ENCODE measurements at places on chromosomes 16 and 17.

- no peak for DNase-seq
These were observed 17.9 kb upstream of the SPN start for GRCh38 chr16:29644973-29645693.

DNA sequence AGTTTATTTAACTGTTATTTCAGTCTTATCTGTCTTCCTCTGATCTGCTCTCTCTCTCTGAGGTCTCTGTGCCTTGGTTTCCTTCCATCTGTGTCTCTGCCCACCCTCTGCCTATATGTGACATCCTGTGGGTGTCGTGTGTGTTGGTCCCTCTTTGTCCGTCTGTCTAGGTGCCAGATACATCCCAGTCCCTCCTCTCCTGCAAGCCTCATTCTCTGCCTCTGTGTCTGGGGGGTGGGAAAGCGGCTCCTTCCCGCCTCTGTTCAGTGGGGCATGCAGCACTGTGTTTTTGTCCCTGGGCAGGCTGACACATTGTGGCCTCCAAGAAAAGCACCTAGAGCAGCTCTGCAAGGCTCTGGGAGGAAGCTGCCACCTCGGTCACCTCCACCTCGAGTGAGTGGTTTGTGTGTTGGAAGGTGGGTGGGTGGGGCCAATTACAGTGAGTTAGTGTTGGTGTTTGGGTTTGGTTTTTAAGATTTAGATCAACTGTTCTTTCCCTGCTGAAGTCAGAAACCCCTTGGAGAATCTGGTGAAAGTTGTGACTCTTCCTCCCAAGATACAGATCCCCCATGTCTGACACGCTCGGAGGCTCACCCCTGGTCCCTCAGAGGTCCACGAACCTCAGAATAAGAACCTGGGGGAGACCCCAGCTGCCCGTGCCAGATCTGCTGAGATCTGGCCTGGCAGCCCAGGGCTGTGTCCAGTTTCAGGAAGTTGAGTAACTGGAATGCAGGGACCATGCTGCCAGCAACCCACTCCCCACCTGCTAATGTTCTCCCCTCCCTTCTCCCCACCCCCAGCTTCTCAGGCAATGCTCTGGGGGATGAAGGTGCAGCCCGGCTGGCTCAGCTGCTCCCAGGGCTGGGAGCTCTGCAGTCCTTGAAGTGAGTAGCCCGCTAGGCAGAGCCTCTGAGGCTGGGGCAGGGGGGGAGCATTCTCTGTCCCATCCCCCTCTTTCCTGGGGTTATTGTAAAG is 50.9 kb upstream of the CPNE2 start:
- no peak for DNase-seq

GRCh38 chr16:66115373-66115772 is 251.1 kb upstream of the CDH5 start:
- DNase-seq, result no peak

DNA sequence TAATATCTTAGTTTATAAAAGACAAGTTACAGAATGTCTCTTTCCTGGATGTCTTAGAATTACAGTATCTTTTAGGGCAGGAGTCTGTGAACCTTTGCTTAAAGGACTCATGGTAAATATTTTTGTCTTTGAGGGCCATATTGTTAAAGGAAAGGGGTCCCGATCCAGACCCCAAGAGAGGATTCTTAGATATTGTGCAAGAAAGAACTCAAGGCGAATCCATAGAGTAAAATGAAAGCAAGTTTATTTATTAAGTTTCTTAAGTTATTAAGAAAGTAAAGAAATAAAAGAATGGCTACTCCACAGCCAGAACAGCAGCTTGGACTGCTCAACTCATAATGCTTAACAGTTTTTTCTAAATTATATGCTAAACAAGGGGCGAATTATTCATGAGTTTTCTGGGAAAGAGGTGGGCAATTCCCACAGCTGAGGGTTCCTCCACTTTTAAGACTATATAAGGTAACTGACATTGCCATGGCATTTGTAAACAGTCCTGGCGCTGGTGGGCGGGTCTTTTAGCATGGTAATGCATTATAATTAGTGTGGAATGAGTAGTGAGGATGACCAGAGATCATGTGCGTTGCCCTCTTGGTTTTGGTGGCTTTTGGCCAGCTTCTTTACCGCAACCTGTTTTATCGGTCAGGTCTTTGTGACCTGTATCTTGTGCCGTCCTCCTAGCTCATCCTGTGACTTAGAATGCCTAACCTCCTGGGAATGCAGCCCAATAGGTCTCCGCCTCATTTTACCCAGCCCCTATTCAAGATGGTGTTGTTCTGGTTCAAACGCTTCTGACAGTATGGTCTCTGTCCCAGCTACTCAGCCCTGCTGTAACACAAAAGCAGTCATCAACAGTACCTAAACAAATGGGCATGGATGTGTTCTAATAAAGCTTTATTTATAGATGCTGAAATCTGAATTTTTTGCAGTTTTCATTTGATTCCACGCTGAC is 53.2 kb downstream of the BMERB1 start:
- DNase-seq, result no peak

DNA sequence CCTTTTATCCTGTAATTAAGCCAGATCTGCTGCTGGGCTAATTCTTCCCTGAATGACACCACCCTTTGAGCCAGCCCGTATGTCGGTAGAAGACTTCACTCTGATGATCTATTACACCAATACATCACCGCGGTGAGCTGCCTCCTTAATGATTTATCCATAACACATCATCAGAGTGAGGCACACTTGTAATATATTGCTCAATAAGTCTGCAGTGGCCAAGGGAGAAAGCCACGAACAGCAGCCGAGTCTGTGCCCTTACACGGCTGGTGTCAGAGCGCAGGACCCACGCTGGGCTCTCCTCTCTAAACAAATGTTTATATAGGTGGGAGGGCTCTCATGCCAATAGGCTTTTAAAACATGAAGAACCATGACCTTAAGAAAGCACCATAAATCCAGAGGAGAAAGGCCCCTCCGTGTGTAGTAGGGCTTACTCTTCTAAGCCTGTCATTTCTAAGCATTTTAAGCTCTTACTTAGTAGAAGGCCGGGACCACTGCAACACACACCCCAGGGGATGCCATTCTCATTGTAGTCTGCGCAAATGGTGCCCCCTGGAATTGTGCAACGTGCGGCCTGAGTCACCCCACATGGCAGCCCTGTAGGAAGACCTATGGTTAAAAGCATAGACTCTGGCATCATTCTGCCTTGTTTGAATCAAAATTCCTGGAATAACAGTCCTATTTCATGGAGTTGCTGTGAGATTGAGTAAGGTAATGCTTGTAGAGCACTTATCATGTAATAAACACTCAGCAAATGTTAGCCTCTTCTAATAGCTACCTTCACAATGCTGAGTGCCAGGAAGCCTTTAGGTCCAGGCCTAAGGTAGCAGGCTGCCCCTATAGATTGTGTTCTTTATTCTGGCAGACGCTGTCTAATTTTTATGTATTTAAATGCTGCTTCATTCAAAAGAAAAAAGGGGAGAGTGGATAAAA is 26.1 kb downstream of the MRPS23 start:
- DNase-seq, result no peak

- no peak for DNase-seq
These were observed 10.7 kb upstream of the STAC2 start for GRCh38 chr17:39236450-39236927.

GRCh38 chr17:44847586-44847985 is at the start of gene HIGD1B:
TSS of gene HIGD1B (plus strand) at chr17:44847883. CDS start at chr17:44848153, 270 bp downstream.
- no peak for DNase-seq

- DNase-seq, result peak; percentile 11
These were observed 11.2 kb upstream of the SLC47A2 start for GRCh38 chr17:19727501-19728078.

GRCh38 chr16:64449506-64449905 is 672.4 kb downstream of the CDH11 start:
- DNase-seq, result no peak

- DNase-seq, result no peak
These were observed 23.1 kb upstream of the OSGIN1 start for GRCh38 chr16:83929811-83930555.

- no peak for DNase-seq
These were observed 38.6 kb downstream of the AXIN2 start for GRCh38 chr17:65522751-65523404.

DNA sequence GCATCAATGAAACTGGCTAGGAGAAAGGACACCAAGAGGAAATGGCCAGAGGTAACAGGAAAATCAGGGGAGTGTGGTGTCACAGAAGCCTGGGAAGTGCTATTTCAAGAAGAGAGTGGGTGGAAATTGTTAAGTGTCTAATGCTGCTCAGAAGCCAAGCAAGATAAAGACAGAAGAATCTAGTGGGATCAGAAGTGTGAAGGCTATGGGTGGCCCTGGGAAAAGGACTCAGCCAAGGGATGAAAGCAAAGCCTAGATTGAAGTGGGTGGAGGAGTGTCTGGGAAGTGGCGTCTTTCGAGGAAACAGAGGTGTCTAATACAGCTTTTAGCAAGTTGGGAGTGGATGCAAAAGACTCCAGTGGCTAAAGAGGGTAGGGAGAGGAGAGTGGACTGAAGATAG is 13.4 kb downstream of the PDZD9 start:
- DNase-seq, result no peak

DNA sequence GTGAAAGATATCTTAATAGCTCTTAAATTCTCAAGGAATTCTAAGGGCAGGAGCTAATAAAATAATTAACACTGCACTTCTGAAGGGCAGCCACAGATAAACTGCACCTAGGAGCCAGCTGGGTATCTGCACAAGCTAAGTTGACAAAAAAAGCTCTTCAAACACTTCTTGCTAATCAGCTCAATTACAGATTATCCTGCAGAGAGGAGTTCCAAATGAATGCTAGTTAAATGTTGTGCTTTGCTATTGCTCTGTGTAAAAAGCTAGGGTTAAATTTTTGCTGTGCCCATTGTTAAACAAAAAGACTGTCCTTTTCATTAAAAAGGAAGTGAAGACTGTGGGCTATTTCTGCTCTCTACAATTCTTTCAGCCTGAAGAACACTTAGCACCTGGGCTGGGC is 158.5 kb upstream of the SHISA6 start:
- DNase-seq, result no peak

DNA sequence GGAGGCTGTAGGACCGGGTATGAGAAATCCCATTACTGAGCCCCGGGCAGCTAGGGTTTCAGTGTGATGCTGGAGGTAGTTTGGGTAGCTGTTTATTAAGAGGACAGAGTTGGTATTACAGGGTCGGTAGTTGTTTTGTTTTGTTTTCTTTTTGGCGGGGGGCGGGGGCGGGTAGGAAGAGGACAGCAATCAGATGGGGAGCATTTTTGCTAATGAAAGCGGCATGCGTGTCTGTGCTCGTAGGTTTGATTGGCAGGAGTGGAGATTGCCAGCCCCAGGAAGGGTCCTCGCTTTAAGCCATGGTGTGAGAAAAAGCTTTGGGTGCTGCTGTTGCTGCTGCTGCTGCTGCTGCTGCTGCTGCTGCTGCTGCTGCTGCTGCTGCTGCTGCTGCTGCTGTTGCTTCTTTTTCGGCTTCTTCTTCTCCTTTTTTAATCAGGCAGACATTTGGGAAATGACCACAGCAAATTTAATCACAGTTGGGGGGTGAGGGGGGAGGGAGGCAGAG is 498.5 kb upstream of the ZFHX3 start:
- DNase-seq, result no peak

DNA sequence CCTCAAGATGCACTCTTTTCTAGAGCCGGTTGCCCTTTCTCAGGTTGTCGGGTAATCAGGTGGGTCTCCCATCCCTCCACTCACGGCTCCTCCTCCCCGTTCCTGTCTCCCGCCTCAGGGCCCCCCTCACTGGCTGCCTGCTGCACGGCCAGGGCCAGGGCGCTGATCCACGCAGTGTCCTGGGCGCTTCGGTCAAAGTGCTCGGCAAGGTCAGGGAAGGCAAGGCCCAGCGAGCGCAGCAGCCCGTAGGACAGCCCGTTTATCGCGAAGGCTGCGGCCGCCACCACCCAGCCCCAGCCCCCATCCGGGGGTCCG is 753 bp downstream of the SLC16A11 start:
- no peak for DNase-seq

GRCh38 chr16:80903616-80904015 is 99.2 kb upstream of the CDYL2 start:
- no peak for DNase-seq

DNA sequence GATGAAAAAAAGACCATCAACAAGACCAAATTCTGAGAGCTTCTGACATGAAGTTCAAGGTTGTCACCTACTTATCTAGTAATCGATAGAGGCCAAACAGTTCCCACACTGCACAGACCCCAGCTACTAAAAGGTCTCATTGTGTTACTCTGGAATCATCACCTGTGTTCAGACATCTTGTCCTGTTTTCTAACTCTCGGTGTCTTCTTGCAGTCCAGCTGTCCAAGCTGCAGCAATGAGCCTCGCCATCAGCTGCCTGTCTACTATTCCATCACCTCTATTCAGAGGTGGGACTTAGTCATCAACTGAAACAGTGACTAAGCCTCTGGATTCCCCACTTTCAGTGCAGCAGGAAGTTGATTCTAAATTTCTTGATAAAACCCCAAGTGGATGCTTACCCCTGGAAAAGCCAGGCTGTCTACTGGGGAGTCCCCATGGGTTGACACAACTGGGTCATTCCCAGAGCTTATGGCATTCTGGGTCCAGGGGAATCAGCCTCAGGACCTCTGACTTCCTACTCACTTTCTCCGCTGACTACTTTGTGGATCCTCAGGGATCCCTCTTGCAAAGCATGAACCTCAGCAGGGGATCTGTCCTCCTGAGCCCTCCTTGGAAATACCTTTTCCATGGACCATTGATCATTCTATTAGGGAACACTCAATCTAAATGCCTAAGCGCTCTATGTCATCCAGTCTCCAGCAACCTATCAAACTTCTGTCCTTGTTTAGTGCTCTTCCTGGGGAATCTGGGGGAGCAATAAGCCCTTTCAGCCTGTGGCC is 46.5 kb downstream of the HNF1B start:
- DNase-seq, result peak; percentile 66

GRCh38 chr16:16146380-16147315 is 76.6 kb downstream of the ABCC6 start:
- no peak for DNase-seq

- no peak for DNase-seq
These were observed 13.8 kb upstream of the KCNJ18 start for GRCh38 chr17:21678393-21679081.

DNA sequence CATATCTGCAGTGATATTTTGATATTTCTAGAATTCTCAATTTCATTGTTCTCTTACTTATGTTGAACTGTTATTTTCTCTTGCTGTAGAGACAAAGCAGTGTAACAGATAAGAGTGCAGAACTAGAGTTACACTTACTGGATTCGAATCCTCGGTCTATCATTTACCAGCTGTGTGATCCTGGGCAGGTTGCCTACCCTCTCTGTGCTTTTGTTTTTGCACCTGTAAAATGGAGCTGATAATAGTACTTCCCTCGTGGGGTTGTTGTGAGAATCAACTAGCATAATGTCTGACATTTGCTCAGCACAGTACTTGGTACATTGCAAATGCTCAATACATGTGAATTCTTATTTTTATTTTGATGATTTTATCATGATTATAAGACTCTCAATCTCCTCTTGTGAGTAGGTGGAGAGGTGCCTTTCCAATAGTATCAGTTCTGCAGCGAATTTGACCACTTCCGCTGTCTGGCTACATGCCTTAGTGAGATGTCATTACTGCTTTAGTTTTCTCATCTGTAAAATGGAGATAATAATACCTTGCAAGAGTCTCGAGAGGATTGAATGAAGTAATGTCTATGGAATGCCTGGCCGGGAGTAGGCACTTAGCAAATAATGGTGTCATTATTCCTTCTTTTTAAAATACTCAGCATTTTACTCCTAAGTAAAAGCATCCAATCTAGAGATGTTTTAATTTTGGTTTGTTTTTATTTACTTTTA is 312.2 kb upstream of the MAF start:
- no peak for DNase-seq

- DNase-seq, result peak; percentile 14
These were observed 441.6 kb upstream of the HSBP1 start for GRCh38 chr16:83366228-83366627.

- peak; percentile 70 for DNase-seq
These were observed 985 bp upstream of the FZD2 start for GRCh38 chr17:44556166-44556831.
